BJ (cell line): ENCODE measurements at places on chromosomes 12 and 14. TPM values are rescaled to one million over a fixed set of nuclear protein-coding genes. Genes with fewer than 3 reads are reported as not detected.

SDR9C7 gene
- polyA plus RNA-seq, result not detected in 2 replicates

KRT81 gene
- 15.7 and 24.7 TPM in 2 replicates for polyA plus RNA-seq

KCNK13 gene
- not detected in 2 replicates for polyA plus RNA-seq

NOC4L gene
- polyA plus RNA-seq, result 3.9 and 8.1 TPM in 2 replicates

CLSTN3 gene
- 14.3 and 19.2 TPM in 2 replicates for polyA plus RNA-seq

SLC6A15 gene
- 0.01 TPM in 1 of 2 replicates, not detected in the other for polyA plus RNA-seq

NTN4 gene
- polyA plus RNA-seq, result 364 and 582 TPM in 2 replicates

IPO8 gene
- 6.8 and 12.2 TPM in 2 replicates for polyA plus RNA-seq

PDE3A gene
- 3.1 and 3.5 TPM in 2 replicates for polyA plus RNA-seq
